ENCODE measurements at places on chromosomes 12 and 14.

GRCh38 chr12:5248230-5248629 lies 183.7 kb upstream of the NTF3 start:
- no peak for DNase-seq

DNA sequence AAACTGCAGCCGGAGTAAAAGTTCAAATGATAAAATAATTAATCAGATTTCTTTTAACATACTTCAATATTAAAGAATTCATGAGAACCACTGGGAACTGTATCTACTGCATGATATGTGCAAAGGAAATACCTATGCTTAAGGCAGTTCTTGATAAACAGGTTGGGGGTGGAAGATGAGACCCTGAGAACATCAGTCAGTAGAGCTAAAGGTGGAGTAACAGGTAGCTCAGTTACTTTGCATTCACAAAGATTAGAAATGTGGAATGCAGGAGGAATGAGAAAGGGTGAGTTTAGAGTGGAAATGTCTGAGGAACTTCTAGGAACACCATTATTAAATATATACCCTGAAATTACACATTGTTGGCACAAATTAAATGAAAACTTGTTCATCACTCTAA lies 78.6 kb downstream of the COX16 start:
- DNase-seq = no peak

GRCh38 chr14:34018564-34019244 lies 67.8 kb upstream of the EGLN3 start:
- DNase-seq = no peak

DNA sequence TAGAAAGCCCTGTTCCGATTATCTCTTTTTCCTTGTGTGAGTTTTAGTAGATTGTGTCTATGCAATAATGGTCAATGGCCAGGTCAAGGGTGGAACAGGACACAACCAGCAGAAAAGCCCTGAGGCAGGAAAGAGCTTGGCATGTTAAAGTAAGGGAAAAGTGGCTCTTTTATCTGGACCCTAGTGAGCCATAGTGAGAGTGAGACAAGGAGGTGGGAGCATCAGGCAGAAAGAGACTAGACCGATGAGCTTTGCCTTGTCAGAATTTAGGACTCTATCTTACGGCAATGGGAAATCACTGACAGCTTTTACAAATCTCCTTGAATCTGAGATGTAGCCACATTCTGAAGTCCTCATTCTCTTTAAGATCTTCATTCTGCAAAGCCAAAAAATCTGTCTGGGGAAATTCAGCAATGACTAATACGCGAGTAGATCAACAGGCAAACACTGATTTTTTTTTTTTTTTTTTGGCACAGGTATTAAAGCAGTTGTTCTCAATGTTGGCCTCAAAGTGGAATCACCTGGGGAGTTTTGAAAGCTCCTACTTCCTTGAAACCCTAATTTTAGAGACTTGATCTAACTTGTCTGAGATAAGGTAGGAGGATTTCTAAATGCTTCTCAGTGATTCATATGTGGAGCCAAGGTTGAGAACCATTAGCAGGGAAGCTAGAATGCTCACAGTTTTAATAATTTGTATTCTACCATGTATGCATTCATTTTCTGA lies 33.9 kb downstream of the TMEM19 start:
- DNase-seq = no peak

DNA sequence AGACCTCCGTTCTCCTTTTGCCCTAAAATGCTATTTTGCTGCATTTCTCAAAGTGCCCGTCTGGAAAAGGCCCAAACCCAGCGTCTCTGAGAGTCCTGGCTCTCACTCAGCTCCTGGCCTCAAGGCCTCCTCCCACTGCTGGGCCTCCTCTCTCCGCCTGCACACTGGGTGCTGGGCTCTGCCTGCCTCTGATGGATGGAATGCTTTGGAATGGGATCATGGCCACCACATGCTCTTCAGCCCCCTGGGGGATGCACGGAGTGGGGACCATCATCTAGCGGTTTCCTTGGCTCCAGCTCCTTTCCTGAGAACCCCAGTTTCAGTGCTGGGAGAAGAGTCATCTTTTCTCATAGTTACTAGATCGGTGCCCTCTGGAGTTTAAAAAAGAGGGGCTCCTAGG lies 65.2 kb downstream of the KDM2B start:
- DNase-seq = no peak

- no peak for DNase-seq
These were observed 24.2 kb upstream of the INF2 start for GRCh38 chr14:104665114-104665656.

DNA sequence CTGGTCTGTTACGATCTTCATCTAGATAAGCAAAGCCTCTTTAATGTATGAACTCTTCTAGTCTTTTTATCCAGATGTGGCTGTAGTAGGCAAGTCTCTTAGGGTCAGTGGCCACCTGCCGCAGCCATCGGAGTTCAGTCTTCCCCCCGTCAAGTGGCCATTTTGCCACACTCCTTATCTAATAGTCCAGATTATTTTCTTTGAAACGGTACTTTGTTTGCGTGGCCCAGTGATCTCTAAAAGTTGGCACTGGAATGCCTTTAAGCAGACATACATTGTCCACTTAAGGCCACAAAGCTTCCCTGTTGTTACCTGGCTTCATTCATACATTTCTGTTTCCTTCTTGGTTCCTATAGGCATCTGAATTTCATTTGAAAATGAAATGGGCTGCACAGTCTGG lies 36.0 kb upstream of the BMAL2 start:
- DNase-seq = no peak

GRCh38 chr14:34234258-34234657 lies 227.8 kb downstream of the SPTSSA start:
- no peak for DNase-seq

GRCh38 chr12:114809097-114809496 lies 125.1 kb upstream of the TBX3 start:
- no peak for DNase-seq

GRCh38 chr12:59980476-59980875 lies 384.6 kb downstream of the SLC16A7 start:
- no peak for DNase-seq

DNA sequence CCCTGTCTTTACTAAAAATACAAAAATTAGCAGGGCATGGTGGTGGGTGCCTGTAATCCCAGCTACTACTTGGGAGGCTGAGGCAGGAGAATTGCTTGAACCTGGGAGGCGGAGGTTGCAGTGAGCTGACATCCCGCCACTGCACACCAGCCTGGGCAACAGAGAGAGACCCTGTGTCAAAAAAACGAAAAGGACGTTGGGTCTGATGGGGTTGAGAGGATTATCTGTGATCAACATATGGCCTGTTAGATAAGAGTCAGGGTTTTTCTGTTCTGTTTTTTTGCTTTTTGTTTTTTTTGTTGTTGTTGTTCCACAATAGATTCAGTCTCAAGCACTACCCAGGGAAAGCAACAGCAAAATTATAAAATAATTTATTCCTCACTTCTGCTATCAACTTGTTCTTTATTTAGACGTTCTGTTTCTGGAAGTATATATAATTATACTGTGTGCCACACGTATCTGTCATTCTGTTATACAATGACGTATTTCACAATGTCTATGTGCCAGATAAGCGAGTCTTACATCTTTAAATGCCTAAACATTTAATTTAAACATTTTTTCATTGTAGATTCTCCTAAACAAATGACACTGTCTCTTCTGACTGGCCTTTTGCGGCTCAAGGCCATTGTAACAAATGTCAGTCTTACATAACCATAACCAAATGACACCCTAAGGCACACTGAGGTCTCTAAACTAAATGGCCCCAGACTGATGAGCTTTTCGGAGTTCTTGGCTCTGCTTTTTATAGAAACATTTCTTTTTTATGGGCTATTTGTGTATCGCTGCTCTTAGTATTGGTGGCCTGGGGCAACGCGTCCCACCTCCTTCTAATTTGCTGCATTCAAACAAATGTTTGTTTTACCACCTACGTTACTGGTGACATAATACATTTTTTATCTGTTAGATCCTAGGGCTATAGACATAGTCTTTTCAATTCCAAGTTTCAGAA lies 7.2 kb upstream of the P2RX4 start:
- DNase-seq = no peak

DNA sequence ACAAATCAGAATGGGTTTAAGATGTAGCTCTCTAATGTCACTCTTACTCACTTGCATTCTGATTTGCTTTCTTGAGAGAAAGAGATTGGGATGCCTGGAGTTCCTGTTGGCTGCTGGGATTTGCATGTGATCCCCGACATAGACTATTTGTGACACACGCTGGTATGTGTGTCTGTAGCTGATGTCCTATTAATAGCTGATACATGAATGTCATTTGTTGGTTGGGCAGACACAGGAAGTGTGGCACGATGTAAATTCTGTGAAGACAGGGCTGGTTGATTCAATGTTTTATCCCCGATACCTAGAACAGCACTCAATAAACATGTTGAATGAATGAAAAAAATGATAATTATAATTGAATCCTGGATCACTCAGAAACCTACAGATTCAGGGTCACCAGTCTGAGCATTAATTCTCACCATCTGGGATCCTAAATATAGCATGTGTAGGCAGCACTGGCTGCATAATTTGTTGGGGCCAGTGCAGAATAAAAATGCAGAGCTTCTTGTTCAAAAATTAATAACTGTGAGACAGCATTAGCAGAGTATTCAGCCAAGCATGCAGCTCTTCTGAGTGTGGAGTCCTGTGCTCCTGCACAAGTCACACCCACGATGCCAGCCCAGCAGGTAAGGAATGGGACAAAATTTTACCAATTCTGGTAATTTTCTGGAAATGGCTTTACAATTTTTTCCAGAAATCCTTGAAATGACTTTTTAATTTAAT lies 35.5 kb upstream of the SOCS2 start:
- DNase-seq = no peak

- DNase-seq = no peak
These were observed 424.4 kb upstream of the LMO3 start for GRCh38 chr12:17030338-17030737.

All from WTC11 (cell line).